Eye (tissue), 1 donor: ENCODE measurements at places on chromosomes 3 and 15.

DNA sequence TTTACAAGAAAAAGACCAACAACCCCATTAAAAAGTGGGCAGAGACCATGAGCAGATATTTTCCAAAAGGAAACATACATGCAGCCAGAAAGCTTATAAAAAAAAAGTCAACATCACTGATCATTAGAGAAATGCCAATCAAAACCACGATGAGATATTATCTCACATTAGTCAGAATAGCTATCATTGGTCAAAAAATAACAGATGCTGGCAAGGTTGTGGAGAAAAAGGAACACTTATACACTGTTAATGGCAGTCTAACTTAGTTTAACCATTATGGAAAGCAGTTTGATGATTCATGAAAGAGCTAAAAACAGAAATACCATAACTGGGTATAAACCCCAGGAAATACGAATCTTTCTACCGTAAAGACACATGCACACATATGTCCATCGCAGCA is 76.3 kb downstream of the SUCNR1 start:
- DNase-seq = no peak

GRCh38 chr3:196988241-196989029 is 19.8 kb upstream of the PIGZ start:
- DNase-seq = no peak

- peak; percentile 22 for DNase-seq
These were observed 893.7 kb downstream of the AGBL1 start for GRCh38 chr15:86973284-86973844.

- DNase-seq = no peak
These were observed 2.8 kb upstream of the FAM131A start for GRCh38 chr3:184334470-184335158.

DNA sequence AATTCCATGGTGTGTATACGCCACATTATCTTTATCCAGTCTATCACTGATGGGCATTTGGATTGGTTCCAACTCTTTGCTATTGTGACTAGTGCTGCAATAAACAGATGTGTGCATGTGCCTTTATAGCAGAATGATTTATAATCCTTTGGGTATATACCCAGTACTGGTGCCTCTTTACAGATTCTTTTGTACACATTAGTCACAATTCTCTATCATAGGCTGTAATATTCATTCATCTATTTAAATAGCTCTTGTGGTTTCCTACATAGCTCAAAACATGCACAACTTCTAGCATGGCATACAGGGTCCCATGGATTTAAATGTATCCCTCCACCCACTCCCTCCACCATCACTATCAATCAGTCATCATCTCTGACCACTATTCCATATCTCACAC is 324.1 kb upstream of the CADM2 start:
- DNase-seq = no peak

- no peak for DNase-seq
These were observed 24.6 kb downstream of the TMCC1 start for GRCh38 chr3:129868912-129869311.

- no peak for DNase-seq
These were observed 20.5 kb downstream of the EAF2 start for GRCh38 chr3:121855555-121855954.

DNA sequence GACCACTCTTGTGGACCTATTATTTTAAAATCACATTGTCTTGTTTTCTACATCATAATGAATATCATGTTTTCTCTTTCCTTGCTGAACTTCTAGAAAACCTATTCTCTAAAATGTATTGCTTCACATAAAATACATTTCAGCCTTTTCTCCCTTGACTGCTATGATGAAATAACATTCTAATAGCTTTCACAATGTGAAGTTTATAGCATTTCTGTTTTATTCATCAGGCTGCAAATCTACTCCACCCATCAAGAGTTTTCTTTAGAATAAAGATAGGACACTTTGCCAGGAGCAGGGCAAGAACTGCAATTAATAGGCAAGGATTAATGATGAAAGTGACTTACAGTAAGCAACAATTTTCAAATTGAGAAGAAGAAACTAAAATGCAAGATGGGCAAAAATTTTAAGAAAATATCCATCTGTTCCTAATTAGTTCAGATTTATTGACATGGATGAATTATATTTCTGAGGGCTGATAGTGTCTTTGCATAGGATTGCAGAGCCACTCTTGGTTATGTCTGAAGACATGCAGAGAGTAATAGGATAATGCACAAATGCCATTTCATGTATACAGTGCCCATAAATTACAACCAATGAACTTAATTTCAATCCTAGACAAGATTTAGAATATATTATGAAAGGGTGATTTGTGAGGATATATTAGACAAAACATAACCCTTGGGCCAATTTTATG is 21.7 kb downstream of the LEKR1 start:
- no peak for DNase-seq

DNA sequence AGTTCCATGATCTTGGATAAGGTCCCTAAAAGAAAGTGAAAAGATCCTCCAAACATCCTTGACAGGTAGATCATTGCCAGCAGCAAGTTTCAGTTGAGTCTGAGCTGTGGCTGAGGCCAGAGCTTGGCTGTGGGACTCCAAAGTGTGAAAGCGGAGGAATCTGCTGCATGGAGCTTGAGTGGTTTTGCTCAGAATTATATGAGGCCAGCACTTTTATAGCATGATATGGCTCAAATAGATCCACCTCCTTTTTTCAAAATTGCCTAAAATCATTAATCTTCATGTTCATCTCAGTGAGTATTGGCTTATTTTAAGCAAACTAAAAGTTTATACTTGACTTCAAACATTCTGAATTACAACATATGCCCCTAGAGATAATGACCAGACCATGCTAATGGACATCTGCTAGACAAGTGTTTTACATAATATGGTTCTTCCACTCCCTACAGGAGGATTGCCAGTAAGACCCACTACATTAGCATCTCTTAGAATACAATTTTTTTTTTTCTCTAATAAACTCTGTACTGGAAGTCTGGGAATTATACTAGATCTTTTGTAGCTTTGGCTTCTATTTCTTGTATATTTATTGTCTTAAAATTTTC is 368.1 kb downstream of the ZPLD1 start:
- no peak for DNase-seq

DNA sequence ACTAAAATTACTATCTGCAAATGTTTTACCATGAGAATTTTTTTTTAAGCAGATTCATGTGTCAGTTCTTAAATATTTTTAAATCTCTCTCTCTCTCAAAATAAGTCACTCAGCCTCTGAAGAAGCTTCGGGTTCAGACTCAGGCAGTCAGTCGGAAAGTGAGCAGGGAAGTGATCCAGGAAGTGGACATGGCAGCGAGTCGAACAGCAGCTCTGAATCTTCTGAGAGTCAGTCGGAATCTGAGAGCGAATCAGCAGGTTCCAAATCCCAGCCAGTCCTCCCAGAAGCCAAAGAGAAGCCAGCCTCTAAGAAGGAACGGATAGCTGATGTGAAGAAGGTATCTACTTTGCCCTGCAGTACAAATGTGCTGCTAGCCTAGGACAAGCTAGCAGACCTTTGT is 24.1 kb downstream of the CHD2 start:
- DNase-seq = no peak

GRCh38 chr3:147400111-147400510 is 6.2 kb downstream of the ZIC4 start:
- DNase-seq = no peak

DNA sequence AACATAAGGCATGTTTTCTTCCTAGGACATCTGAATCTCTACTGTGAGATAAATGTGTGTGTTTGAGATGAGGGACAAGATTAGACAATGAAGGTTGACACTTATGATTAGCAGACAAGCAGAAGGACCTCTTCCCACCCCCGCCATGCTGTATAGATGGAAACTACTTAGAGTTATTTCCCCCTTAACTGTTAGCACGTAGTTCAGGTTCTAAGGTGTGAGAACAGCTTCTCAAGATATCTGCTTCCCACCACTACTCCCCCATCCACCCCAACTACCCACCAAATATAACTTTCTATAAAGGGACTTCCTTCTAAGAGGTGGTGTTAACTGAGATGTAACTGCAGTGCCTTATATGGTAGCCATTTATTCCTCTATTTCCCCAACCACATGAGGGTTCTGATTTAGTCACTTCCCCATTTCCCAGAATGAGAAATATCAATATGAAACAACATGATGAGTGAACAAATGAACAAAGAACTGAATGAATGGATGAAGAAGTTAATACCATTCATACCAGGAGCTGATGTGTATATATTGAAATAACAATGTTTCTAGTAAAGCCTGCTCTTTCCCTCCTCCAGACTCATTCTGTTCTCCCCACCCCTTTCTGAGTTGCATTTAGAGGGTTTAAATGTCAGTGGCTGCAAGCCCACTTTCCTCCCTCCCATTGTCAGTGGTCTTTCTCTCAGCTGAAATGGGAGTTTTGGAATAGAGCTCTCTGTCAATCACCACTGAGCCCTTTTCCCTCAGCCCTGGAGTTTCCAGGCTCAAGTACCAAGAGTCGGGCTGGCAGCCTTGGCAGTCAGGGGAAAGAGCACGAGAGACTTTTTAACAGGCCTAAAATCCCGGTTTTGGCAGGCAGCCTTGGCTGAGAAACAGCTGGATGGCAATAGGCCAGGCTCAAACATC is 7.7 kb upstream of the RFTN1 start:
- peak; percentile 63 for DNase-seq

GRCh38 chr15:99387421-99388168 is 136.3 kb downstream of the LRRC28 start:
- DNase-seq = no peak

- DNase-seq = peak; percentile 84
These were observed 48.9 kb upstream of the PYGO1 start for GRCh38 chr15:55637086-55637485.

- DNase-seq = no peak
These were observed 75.0 kb downstream of the HCN4 start for GRCh38 chr15:73293773-73294172.

- no peak for DNase-seq
These were observed 116.0 kb downstream of the UACA start for GRCh38 chr15:70647396-70647795.

DNA sequence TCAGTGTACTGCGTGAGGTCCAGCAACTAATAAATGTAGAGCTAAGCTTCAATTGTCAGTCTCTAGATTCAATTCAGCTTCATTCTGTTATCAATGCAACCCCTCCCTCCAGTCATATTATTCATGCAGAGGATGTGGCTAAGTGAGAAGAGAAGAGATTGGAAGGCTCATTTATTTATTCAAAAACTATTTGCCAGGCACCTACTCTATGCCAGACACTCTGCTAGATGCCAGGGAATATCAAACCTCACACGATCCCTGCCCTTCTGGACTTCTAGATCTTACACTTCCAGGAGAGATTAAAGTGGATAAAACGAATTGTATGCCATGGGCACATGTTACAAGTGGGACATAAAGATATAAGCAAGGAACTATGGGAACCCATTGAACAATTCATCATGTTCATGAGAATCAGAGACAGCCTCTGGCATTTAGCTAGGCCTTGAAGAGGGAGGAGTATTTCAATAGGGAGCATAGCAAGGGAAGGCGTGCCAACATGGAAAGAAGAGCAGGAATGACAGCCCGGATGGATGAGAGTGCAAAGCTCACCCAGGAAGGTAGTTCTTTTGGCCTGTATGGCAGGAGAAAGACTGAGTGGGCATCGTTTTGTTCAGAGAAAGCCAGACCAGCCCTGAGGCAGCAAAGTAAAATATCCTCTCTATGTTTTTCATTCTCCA is 75.4 kb downstream of the FGF12 start:
- DNase-seq = no peak

DNA sequence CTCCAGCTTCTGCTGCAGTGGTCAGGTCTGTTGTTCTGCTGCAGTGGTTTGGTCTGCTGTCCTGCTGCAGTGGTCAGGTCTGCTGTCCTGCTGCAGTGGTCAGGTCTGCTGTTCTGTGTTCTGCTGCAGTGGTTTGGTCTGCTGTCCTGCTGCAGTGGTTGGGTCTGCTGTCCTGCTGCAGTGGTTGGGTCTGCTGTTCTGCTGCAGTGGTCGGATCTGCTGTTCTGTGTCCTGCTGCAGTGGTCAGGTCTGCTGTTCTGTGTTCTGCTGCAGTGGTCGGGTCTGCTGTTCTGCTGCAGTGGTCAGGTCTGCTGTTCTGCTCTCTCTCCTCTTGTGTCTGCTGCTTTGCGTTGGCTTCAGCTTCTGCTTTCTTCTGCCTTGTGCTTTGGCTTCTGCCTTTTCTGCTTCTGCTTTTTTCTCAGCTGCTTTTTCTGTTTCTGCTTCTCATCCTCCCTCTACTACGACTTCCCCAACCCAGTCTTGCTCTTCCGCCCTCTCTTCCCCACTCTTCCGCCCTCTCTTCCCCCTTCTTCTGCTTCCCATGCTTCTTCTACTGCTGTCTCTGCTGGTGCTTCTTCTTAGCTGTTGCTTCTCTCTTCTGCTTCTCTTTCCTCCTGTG is 50.7 kb downstream of the FAM43A start:
- DNase-seq = no peak

GRCh38 chr3:52730681-52731080 is 24.8 kb downstream of the SPCS1 start:
- no peak for DNase-seq

GRCh38 chr15:58308742-58309355 is 122.9 kb upstream of the LIPC start:
- no peak for DNase-seq

DNA sequence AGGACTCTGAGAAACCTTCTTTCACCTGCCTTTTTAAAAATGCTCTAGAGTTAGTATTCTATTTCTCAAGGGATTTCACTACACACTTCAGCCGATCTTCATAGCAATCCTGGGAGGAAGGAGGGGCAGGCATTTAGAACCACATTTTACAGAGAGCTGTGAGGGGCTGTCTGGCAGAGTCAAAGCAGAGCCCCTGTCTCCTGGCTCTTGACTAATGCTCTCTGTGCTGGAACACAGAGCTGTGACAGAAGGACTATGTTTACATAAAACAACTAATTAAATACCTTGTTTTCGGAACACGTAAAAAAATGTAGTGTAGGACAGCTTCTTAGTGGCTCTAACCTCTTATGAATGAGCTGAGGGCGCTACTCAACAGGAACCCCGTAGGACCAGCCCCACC is 7.6 kb upstream of the SPTBN5 start:
- DNase-seq = no peak

GRCh38 chr3:149947231-149947630 is 23.5 kb downstream of the PFN2 start:
- DNase-seq = no peak

- no peak for DNase-seq
These were observed 139.2 kb upstream of the MEF2A start for GRCh38 chr15:99426431-99427105.

GRCh38 chr15:40344631-40345120 is 3.9 kb upstream of the CCDC9B start:
- DNase-seq = peak; percentile 70
